ENCODE measurements at places on chromosomes 13 and 19.

DNA sequence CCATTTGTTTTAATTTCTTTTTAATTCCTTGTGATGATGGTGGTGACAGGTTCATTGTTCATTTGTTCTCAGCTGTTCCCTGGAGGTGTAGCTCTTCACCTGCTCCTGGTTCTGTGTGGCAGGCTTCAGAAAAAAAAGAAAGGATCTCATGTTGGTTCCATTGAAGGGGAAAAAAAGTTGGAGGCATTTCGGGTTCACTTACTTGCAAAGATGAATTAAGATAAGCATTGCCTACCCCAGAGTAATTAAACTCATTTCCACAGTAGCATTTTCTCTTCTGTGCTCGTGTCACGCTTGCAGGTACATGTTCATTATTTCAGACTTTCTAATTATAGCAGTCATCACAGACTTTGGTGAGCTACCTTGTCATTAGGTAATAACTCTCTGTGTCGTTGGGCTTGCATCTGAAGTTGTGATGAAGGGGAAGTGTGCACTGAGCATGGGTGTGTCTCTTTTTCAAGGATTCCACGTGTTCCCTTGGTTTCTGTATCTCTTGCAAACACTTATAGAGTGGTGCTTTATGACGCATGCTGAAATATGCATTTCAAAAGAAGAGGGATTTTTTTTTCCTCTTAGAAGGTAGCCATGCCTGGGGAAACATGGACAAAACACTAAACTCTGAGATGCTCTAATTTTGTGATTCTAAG is 69.1 kb downstream of the MTUS2 start:
- H3K4me1 ChIP-seq = no peaks in the 10 kb centered on the region
- H3K36me3 ChIP-seq = no peaks in the 10 kb centered on the region
- DNase-seq = no peak
- H3K27ac ChIP-seq = no peak overlapping the region
- no peaks in the 10 kb centered on the region for H3K27me3 ChIP-seq

GRCh38 chr19:50759886-50760285 is 10.4 kb upstream of the GPR32 start:
- H3K4me1 ChIP-seq = no peaks in the 10 kb centered on the region
- DNase-seq = no peak
- H3K27me3 ChIP-seq = no peaks in the 10 kb centered on the region
- no peaks in the 10 kb centered on the region for H3K36me3 ChIP-seq

GRCh38 chr19:2049741-2050348 is 1.2 kb downstream of the MKNK2 start:
- peaks cover 64% of the 10 kb centered on the region for H3K4me1 ChIP-seq
- peak overlapping the region; percentile 93 for H3K27ac ChIP-seq
- peak; percentile 89 for DNase-seq
- H3K4me3 ChIP-seq = peak overlapping the region; percentile 86
- peaks cover 5% of the 10 kb centered on the region for H3K36me3 ChIP-seq

GRCh38 chr13:77479326-77479725 is 56.2 kb upstream of the SCEL start:
- H3K4me1 ChIP-seq = no peaks in the 10 kb centered on the region
- DNase-seq = no peak
- no peaks in the 10 kb centered on the region for H3K36me3 ChIP-seq
- H3K27ac ChIP-seq = no peak overlapping the region

- no peaks in the 10 kb centered on the region for H3K27me3 ChIP-seq
- H3K4me3 ChIP-seq = no peak overlapping the region
- no peak overlapping the region for H3K27ac ChIP-seq
- H3K36me3 ChIP-seq = peaks cover 3% of the 10 kb centered on the region
Measured at GRCh38 chr19:29668746-29669609, 3.7 kb downstream of the PLEKHF1 start.

- no peaks in the 10 kb centered on the region for H3K4me1 ChIP-seq
- no peak overlapping the region for H3K4me3 ChIP-seq
- no peak overlapping the region for H3K27ac ChIP-seq
- H3K27me3 ChIP-seq = no peaks in the 10 kb centered on the region
Measured at GRCh38 chr19:6750062-6750461, 10.6 kb downstream of the TRIP10 start.

- no peak for DNase-seq
- H3K4me3 ChIP-seq = no peak overlapping the region
- H3K27ac ChIP-seq = no peak overlapping the region
- no peaks in the 10 kb centered on the region for H3K27me3 ChIP-seq
Measured at GRCh38 chr13:78732445-78733017, 73.6 kb upstream of the OBI1 start.
